ENCODE measurements at places on chromosomes 1 and 21. TPM values are rescaled to one million over a fixed set of nuclear protein-coding genes. Genes with fewer than 3 reads are reported as not detected.

DNA sequence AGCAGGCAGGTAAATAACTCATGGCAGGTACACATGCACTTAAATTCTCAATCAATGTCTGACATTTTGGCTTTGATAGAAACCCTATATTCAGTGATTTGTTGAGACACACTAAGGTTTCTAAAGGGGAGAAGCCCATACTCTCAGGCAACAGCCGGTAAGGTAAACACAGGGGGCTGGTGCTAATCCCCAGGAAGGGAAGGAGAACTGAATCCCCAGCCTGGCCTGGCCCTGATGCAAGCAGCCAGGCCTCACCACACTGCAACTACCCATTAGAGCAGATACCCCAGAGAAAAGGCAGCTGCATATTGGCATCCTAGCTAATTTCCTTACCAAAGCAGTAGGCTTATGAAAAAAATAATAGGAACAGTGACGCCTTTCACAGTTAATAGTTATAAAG, 116.5 kb upstream of the LRRC7 start:
- DNase-seq, result no peak

DNA sequence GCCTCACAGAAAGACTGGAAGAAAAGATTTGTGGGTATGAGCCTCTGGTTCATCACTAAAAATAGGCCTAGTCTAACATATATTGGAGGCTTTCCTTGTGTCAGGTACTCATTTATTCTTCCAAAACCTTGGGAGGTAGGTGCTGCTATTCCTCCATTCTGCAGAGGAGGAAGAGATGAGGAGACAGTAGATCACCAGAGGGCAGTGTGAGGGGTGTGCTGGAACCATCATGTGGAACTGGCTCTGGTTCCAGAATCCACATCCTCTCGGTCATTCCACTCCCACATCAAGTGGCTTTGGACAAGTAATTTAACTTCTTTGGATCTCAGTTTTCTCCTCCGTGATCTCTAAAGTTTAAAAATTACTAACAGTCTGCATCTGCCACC, 7.4 kb upstream of the INKA2 start:
- no peak for DNase-seq

DNA sequence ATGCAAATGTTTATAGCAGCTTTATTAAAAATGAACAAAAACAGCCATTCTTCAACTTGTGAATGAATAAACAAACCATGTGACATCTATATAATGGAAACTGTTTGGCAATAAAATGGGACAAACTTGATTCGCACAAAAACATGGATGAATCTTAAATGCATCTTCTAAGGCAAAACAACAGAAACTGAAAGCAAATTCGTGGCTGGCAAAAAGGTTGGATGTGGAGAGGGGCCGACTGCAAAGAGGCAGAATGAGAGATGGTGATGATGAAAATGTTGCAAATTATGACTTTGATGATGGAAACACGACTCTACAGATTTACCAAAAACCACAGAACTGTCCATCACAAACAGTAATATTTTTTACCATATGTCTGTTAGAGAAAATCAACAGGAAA, 327.0 kb upstream of the NR5A2 start:
- DNase-seq, result no peak

DNA sequence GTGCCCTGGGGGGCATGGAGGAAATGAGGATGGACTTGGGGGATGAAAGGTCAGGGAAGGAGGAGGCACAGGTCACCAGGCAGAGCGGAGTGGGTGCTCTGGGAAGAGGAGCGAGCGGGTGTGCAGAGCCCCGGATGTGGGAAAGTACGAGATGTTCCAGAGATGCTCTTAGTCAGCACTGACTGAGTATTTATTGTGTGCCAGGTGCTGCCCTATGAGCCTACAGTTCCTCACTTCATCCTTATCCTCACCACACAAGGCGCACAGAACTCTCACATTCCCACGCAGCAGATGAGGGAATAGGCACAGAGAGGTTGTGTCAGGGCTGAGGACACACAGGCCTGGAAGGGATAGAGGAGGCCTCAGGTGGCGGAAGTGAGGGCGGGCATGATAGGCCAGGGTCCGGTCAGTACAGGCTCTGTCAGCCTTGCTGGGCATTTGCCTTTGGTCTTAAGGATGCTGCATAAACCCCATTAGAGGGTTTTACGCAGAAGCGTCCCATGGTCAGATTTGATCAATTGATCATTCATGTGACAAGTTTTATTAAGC, 77.3 kb downstream of the ARHGEF10L start:
- no peak for DNase-seq

DNA sequence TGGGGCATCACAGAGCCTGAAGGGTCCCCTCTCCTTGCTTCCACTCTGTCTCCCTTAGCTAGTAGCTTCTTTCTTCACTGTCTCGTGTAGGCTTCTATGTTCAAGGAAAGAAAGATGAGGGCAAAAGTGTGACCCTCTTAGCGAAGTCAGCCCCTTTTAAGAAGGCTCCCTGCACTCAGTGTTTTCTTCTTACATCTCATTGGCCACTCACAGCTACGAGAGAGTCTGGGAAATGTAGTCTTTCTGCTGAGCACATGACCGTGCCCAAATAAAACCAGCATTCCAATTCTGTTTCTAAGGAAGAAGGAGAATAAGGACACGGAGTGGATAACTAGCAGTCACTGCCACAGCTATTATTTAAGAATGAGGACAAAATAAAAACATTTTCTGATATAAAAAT, 104.9 kb upstream of the TNR start:
- no peak for DNase-seq

- DNase-seq, result no peak
Observed at GRCh38 chr1:244139655-244140054, 88.6 kb downstream of the ZBTB18 start.

GRCh38 chr1:207628776-207629175, 16.2 kb upstream of the CR1L start:
- no peak for DNase-seq

- no peak for DNase-seq
Observed at GRCh38 chr1:234476172-234476571, 2.8 kb downstream of the TARBP1 start.

DNA sequence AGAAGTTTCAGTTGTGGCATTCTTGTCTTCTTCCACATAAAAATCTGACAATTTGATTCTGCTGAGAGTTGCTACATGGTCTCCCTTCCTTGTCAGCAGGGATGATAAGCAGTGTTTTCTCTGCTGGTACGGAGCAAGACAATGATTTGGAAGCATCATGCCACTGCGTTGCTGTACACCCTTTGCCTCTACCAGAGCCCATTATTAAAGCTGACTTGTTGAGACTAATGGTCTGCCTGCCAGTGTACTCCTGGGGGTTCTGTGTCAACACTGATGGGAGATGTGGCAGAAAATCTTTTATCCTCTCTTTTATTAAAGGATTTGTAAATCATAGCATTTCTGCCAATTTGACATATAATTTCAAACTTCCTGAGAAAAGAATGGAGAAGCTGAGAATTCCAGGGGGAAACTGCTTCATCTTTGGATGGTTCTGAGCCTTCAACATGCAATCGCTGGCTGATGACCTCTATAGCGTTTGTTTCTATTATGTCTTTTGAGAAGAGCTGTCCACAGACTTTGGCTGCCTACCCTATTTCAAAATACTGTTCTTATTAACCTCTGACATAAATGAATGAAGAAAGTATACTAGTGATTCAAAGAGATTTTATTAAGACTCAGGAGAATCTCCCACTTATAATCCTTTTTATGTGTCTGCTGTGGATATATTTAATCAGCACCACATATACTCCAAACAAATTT, 47.9 kb upstream of the DYNLT5 start:
- DNase-seq, result no peak

DNA sequence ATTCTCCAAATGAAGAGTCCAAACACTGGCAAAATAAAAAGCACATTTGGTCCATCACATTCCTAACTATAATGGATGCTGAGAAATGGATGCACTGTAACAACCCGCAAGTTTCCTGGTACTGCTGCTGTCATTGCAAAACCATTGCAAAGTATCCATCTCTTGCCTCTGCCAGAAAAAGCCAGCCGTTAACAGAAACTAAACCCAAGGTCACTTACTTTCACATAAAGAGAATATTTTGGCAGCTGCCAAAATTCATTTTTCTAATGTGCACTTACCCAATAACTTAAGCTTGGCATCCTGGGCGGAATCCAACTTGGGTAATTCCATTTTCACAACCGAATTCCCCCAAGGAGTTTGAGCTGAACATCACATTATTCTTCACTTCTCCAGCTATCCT, 77.0 kb upstream of the LRRC8D start:
- no peak for DNase-seq

DNA sequence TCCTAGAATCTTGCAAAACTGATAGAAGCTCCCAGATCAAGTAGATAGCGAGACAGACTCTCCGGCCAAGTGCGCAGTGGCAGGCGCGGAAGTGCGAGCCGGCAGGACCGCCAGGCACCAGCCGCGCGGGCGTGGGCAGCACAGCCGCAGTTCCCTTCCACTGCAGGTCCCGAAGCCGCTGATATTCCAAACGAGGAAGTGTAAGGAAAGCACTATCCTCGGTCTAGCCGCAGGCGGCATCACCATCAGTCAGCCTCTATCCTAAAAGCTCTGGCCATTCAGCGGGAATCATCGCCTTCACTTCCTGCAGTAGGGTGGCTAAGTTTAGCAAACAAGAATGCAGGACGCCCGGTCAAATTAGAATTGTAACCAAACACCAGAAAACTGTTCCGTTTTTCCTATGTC, 710 bp downstream of the GLRX2 start:
- DNase-seq, result peak; percentile 69

DNA sequence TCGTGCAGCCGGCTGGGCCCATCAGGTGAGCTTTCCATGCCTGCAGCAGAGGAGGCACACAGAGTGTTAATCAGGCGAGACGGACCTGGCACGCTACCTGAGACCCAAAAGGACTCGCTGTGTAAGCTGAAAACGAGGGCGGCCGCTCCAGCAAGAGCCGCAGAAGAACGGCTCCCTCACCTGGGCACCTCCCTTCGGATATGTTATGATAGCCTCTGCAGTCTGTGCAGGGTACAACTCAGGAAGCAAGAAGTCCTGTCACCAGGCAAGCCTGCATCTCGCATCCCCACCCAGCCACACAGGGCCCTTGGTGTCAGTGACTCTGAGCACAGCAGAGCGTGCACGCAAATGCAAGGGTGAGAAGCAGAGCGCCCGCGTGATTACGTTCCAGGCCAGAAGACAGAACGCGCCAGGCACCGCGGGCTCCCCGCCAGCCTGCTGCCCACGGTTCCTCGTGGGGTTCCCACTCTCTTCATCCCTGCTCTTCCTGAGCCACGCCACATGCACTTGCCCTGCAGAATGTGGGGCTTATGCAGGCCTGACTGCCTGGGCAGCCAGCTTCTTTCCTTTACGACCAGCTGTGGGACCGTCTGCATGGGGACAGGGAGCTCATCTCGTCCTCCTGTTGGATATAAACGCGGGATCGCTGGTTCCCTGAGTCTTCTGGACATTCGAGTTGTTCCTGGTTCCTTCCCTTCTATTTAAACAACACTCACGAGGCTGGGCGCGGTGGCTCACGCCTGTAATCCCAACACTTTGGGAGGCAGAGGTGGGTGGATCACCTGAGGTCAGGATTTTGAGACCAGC, 20.2 kb upstream of the LRRC47 start:
- DNase-seq, result no peak

GRCh38 chr1:187236676-187237075, 407.9 kb downstream of the PLA2G4A start:
- DNase-seq, result no peak

GRCh38 chr1:208821939-208822338, 577.8 kb upstream of the PLXNA2 start:
- DNase-seq, result no peak

DNA sequence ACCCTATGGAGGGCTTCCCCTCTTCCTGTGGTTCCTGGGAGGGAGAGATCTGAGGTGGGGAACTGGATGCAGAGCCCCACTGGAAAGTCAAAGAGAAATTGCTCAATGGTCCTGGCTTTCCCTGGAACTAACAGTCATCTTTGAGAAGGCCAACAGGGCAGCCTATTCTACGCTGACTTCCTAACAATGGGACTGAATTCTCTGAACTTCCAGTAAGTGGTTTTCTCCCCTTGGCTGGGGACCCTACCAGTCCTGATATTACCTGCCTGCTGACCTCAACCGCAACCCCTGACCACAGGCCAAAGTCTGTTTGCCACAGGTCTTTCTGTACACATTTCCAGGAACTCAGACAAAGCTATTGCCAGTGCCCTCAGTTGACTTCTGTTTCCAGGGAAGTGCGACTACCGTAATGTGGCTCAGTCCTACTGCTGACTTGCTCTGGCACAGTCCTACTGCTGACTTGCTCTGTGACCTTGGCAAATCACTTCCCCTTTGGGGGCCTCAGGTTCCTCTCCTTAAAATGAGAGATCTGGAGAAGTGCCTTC, 55.3 kb downstream of the C8B start:
- no peak for DNase-seq

DNA sequence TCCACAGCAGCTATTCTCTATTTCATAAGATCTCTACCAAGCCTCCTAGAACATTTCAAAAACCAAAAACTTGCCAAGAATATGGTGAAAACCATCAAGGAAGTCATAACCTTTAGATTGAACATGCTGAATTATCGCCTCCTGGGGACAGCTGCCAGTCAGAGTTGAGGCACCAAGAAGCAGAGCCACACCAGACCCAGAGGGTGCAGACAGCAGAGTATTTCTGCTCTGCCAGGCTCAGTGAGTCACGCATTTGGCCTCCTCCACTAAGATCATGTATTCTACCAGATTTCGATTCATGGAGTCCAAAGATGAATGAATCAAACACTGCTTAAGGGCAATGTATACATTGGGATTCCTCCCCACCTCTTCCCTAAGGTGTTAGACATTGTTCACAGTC, 2.1 kb downstream of the F3 start:
- DNase-seq, result peak; percentile 50

GRCh38 chr1:42931911-42932422, 26.7 kb downstream of the SLC2A1 start:
- peak; percentile 71 for DNase-seq

DNA sequence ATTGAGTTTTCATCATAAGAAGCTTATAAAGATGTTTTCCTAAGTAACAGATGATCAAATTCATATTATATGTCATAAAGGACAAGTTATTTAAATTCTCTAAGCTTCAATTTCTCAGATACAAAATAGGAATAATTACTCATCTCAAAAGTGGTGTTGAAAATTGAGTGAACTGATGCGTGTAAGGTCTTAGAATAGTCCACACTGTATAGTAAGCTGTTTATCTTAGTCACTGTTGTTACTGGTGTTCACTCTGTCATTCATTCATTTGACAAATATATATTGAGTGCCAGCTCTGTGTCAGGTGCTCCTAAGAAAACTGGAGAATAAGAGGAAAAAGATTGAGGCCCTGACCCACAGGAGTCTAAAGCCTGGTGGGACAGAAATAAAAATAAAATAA, 186.3 kb upstream of the BRINP3 start:
- no peak for DNase-seq

PGD gene
- 37.9 TPM for total RNA-seq

EXO5 gene
- total RNA-seq, result 4.5 TPM

PTPRF gene
- total RNA-seq, result 7.0 TPM

CNTN2 gene
- 0.64 TPM for total RNA-seq

CFHR3 gene
- total RNA-seq, result not detected

PPIAL4G gene
- not detected for total RNA-seq

SPRR5 gene
- not detected for total RNA-seq

TBX19 gene
- total RNA-seq, result 0.55 TPM

ROR1 gene
- total RNA-seq, result 9.0 TPM

C8B gene
- total RNA-seq, result not detected

LAPTM5 gene
- 23.9 TPM for total RNA-seq
